ENCODE measurements at places on chromosomes 16 and 17.

DNA sequence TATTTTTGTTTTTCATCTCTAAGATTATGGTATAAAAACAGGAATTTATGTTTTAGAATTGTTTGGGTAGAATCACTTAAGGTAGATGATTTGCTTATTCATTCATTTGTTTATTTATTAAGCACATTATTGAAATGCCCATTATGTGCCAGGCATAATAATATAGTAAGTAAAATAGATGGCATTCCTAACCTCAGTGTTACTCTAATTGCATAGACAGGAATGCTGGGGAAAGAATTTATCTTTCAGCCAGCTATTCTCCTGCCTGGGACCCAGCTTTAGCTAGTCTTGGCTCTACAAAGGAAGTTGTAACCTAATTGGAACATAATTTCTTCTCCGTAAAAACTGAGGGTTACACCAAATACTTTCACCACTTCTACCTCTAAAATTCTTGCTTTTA is 44.6 kb downstream of the NFAT5 start:
- DNase-seq = no peak

- DNase-seq = no peak
Observed at GRCh38 chr16:66337463-66338188, 28.9 kb upstream of the CDH5 start.

DNA sequence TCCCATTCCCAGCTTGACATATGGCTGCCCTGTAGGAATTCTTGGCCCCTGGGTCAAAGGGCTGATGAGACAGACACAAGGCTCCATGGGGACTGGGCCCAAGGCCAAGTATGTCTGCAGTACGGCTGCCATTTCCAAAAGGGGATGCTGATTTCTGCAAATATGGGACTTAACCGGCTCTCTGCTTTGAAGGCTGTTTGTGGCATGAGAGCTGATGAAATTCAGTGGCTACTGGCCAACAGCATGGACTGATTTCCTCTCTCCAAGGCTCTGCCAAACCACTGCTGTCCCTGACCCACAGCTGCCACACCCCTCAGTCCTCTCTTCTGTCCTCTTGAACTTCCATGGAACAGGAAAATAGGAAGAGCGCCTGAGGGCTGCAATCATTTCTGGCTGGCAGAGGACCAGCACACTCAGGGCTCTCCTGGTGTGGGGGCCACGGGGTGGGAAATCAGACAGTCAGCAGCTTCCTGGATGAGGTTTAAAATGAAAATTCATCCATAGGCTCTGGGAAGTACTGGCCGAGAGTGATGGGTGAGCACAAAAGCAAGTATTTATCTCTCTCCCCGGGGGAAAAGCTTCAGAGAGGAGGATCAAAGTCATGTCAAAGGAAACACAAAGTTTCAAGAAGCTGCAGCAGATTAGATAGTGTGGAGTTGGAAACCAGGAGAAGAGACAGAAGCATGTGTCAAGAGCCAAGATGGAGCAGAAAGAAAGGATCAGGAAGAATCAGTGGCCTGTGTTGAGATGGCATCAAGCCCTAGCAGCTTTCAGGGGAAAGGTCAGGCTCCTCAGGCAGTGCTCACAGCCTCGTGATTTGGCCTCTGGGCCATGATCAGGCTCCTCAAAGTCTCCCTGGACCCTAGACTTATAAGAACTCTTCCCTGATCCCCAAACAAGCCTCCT is 64.1 kb upstream of the SREBF1 start:
- DNase-seq = peak; percentile 91

DNA sequence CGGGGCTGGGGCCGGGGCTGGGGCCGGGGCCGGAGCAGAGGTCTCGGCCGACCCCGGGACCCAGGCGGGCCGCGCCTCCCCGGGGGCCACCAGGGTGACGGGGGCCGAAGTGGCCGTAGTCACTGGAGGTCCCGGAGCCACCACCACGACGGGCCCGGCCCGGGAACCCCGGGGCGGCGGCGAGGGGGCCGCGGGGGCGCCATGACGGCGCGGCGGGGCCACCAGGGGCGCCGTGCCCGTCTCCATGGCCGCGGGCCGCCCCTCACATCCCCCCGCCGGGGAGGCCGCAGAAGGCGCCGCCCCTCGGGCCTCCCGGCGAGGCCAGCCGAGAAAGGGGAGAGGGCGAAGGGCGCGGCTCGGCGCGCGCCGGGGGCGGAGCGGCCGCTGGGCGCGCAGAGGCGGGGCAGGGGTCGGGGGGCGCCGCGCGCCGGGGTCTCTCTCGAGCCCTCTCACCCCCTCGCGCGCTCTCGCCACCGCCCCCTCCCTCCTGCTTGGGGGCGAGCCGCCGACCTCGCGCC is 297 bp downstream of the TBC1D10B start:
- DNase-seq = no peak

- no peak for DNase-seq
Observed at GRCh38 chr16:17395849-17396480, 74.8 kb downstream of the XYLT1 start.

DNA sequence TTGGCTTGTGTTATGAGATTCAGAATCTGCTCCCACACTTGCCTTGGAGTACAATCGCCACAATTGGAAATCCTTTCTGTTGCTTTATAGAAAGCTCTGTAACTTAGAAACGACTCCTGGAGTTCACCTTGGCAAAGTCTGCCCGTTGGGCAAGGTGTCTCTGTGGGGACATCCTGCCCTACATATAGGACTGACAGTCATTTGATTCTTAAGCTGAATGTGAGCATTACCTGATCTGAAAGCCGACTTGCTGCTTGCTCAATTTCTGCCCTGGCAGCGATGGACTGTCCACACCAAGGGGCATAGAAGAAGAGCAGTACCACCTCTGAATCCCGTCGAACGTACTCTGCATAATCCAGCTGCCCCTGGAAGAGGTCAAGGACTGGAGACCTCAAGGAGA is 6.9 kb downstream of the TXNDC11 start:
- peak; percentile 65 for DNase-seq

GRCh38 chr17:72535346-72535745 is 414.5 kb downstream of the SOX9 start:
- no peak for DNase-seq

DNA sequence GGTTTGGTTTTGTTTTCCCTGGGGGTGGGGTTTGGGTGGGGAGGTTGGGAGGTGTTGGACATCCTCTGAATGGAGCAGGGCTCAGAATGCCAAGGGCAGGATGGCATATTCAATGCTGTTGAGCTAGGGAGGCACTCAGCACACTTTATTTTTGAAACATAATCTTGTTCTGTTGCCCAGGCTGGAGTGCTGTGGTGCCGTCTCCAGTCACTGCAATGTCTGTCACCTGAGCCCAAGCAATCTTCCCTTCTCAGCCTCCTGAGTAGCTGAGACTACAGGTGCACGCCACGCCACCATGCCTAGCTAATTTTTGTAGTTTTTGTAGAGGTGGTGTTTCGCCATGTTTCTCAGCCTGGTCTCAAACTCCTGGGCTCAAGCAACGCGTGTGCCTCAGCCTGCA is 186.1 kb downstream of the RPTOR start:
- DNase-seq = no peak

DNA sequence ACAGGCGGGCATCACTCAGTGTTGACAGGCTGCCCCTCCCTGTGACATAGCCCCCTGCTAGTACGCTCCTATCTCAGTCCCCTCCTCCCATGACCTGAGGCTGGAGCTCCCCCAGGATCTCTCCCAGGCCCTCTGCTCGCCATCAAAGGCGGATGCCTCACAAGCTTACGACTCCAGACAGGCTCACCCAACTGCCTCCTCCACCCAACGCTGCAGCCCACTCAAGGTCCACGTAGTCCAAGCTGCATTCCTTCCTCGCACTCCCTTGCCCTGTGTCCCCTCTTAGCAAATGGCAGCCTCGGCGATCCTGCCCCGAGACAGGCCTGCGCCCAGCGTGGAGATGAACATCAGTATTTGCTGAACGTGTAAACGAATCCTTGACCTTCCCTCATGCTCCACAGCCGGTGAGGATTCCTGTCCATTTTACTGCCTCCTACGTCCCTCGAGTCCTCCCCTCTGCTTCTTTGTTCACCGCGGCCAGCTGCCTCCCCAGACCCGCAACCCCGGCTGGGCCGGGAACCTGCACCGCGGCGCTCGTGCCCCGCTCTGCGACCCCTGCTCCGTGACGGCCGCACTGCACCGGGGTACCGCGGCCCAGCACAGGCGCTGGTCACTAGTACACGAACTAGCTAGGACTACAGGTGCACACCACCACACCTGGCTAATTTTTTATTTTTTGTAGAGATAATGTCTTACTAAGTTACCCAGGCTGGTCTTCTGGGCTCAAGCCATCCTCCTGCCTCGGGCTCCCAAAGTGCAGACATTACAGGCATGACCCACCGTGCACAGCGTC is 838 bp upstream of the TMEM97 start:
- DNase-seq = no peak

DNA sequence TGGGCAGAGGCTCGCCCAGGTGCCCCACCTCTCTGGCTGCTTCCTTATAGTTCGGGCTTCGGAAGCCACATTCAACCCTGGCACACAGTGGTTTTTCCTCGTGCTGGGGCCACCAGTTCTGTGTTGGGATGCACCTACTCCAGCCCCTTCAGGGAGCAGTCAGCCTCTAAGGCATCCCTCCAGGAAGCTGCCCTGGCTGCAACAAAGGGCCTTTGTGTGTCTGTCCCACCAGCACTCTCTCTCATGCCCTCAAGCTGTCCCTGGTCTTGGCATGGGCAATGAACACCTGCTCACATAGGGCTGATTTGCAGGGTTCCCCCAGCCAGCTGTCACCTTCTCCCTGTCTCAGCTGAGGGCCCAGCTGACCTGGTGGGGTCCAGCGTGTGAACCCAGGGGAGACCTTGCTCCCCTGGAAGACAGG is 754 bp upstream of the NOXO1 start:
- DNase-seq = no peak

DNA sequence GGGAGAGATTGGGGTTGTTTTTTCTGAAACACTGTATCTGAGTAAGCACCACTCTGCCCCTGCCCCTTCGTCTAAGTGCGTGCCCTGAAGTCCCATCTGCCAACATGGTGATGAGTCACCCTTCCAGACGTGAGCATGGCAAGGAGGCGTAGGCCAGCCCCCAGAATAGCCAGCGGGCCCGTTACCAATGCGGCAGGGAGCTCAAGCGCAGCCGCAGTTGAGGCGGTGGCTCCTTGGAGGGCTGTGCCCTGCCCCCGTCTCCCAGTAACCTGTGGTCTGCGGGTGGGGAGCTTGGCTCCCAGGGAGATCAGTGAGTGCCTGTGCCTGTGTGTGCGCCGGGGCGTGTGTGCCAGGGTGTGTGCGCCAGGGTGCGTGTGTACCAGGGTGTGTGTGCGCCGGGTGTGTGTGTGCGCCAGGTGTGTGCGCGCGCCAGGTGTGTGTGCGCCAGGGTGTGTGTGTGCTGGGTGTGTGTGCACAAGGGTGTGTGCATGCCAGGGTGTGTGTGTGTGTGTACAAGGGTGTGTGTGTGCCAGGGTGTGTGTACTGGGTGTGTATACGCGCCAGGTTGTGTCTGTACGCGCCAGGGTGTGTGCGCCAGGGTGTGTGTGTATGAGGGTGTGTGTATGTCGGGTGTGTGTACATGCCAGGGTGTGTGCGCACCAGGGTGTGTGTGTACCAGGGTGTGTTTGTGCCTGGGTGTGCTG is 98.6 kb upstream of the CHMP6 start:
- DNase-seq = peak; percentile 79

- DNase-seq = no peak
Observed at GRCh38 chr17:74307984-74308773, 17.8 kb upstream of the KIF19 start.

DNA sequence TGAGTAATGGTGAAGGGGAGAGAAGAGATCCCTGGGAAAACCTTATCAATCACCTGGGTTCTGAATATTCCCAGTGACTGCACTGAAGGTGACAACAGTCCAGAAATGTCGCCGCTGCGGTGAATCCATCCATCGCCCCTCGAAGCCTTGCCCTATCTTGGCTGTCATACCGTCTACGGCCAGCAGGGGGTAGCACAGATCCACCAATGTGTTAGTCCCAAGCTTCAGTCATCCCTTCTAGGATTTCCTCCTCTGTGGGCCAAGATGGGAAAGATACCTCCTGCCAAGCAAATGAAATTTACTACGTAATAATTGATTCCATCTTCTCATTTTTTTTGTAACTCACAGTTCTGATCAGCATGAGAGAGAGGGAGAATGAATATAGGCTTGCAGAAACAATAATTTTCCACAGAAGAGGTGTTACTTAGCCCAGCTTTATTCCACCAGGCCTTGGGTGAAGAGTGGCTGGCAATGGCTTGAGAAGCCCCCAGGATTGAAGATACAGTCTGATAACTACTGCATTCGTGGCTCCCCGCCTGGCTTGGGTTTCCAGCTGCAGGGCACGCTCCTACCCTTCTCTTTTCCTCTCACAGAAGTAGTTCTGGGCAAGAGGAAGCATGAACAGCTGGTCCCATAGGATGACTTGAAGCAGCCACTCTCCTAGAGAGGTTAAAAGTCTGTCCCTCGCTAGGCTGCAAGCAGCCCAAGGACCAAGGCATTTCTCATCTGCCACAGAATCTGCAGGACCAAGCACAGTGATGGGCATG is 2.6 kb upstream of the FMNL1 start:
- DNase-seq = peak; percentile 76

DNA sequence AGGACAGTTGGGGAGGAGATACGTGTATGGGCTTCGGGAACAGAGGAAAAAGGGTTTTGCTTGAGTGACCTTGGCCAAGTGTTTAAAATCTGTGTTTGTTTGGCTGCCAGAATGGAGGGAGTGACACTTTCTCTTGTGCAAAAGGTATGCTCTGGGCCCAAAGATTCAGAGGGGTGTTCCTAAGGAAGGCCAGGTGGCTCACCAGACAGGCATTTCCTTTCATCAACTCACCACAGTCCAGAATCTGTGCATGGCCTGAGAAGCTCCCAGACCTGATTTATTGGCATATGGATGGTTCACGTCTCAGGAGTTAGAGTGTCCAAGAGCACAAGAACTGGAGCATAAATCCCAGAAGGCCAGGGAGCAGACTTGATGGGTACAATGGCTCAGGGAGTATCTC is 53.4 kb upstream of the NLK start:
- DNase-seq = no peak

DNA sequence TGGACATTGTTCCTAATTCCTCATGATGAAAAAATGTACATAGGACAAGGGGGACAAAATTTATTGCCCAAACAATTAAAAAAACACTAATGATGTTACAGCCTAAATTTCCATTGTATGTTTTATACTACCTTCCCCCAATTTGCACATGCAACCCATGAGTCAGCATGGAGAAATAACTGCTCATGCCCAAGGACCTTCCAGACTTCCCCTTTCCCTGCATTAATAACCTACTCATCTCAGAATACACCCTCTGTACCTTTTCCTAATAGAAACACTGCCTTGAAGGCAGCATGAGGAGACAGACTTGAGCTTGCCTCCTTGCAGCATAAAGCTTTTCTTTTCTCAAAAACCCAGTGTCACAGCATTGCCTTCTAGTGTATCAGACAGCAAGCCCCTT is 2402.8 kb downstream of the TP53TG3F start:
- no peak for DNase-seq

DNA sequence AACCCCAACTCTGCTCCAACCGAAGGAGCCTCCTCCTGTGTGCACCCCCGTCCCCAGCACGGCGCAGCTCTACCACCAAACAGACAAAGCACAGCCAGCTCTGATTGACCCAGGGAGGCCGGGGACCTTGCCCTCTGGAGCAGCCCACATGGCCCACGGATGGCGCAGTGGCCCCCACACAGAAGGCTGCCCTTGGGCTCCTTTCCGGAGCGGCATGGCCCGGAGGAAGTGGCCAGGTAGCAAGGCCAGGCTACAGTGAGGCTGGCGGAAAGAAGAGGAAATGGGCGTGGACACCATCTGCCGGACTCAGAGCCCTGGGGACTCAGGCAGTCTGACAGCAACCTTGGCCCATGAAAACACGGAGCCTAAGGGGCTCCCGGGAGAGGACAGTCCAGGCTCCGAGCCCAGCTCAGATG is 19.9 kb upstream of the ZC3H18 start:
- no peak for DNase-seq

GRCh38 chr17:55986817-55987216 is 166.5 kb upstream of the ANKFN1 start:
- DNase-seq = no peak
